Fibroblast of lung (primary cell): ENCODE measurements at places on chromosomes 3 and 15.

DNA sequence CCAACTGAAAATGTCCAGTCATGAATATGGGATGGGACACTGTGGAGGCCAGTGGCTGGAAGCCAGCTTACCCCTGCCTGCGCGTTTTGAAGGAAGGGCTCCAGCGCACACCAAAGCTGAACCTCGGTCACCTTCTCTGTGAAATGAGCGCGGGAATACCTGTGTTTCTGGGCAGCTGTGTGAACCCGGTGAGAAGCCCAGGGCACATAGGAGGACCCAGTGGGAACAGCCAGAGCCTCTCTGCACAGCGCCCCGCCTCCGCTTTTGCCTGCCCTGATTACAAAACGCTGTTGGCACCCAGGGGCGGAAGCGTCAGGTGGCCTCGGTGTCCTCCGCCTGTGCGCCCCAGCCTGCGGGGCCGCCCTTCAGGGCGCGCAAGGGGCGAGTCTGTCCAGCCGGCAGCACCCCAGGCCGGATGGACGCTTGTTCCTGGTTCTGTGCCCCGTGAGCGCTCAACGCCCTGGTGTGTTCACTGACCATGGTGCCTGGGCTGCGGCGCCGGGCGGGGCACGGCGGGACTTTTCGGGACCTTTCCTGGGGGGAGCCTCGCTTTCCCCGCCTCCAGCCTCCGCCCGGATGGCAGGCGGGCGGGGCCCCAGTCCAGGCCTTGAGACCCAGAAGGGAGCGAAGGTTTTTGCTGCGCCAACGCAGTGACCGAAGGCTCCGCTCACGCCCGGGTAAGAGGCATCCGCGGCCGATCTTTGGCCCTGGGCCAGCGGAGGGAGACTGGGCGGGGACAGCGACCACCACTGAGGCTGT lies at the start of gene SQOR:
SQOR (plus strand) TSS at position 598 of the 759 bp plus-strand sequence. CDS start 23,895 bp downstream, outside the sequence.
- peak; percentile 51 for DNase-seq

- DNase-seq = peak; percentile 53
These were observed 519.7 kb downstream of the FOXP1 start for GRCh38 chr3:71063773-71064290.

DNA sequence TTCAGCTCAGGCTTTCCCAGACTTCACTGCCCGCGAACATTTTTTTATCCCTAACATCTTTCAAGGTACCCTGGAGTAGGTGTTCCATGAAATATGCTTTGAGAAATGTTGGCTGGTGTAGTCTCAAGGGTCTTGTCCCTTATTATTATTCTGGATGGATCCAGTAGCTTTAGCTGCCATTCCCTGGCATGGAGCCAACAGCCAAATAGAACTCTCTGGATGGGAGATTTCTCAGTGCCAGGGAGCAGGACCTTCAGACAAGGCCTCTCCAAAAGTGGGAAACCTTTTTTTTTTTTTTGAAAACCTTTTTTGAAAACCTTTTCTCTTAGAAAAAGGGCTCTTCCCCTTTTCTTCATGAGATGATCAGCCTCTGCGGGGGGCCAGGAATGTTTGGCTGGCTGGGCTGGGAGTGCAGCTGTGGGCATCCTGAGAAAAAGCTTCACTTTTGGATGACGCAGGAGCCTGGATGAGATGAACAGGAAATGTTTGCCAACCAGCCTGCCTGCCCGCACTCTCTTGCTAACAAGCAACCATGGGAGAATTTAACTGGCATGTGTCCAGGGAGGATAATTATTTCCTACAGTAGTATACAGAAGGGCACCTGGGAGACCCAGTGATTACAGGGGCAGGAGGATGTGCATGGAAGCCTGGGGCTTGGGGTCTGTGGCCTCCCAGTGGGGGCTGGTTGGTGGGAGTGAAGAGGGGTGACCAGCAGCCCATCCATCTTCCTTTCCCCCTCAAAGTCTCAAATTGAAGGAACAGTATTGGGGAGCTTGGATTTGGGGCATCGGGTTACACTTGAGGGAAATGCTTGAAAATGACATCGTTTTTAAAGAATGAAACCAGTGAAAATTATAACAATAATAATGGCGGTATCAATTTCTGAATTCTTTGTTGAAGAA lies 109.1 kb upstream of the LRIG1 start:
- DNase-seq = peak; percentile 77

DNA sequence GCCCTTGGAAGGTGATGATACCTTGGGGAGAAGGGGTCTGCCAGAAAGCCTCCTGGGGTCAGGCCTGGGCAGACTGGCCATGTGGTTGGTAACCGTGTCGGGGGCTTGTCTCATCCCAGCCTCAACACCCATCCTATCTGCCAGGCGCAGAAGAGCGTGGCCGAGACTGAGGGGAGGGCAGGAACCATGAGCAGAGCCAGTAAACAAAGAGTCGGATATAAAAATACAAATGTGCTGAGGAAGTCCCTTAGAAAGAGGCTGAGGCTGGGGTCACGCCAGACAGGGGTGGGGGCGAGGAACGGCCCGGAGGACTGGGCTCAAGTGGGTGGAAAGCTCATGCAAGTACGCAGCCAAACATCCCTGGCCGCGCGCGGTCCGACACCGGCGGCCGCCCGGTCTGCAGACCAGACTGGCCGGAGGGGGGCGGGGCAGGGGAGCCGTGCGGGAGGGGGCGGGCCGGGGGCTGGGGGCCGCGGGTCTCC lies 1.9 kb downstream of the CAMK2N2 start:
- DNase-seq = no peak

DNA sequence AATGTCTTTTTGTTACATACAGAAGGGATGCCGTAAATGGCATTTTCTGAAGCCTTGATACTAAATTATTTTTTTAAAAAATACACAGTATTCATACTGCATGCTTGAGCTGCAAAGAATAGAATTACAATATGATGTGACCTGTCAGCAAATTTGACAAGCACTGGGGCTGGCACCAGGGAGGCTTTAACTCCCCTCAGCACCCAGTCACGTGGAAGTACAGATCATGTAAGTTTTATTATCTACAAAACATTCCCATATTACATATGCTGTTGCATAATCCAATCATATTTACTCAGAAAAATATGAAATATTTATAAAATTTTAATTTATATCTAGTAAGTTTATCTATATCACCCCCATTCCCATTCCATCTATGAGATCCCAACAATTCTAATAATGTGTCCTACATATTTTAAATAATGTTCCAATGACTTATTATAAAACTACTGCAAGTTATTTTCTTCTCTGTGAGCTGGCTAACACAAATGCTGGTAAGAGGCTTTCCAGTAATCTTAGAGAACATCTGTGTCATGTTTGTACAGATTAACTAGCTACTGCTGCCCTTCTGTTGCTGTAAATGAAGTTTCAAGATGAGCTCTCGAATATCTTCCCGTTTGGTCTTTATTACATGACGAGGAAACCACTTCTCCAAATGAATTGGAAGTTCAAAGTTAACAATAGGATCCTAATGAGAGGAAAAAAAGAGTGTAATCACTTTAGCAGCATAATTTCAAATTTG lies 5.2 kb upstream of the IMPG2 start:
- no peak for DNase-seq

DNA sequence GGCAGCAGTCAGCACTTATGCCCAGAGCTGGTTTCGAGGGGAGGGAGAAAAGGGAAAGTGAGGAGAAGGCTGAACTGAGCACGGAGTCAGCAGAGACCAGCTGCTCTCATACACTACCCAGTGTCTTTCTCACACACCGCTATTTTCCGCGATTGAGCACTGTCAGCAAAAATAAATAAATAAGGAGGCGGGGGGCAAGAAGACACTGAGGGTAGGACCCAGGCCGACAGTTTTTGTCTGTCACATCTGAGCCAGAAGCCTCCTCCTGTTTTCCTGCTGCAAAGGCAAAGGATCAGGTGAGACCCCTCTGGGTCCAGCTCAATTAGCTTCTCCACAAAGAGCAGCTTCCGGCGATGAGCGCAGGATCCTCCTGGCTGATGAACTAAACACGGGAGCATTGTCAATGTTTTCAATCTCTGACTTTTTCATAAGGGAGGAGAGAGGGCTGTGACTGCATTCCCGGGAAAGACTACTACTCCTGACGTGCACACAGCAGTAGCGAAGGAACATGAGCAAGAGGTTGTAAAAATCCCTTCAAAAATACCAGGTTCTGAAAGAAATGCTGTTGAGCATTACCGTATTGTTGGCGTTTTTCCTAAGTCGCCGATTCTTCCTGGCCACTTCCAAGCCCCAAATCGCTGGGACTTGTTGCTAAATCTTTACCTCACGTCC lies 1.3 kb downstream of the FRMD5 start:
- peak; percentile 28 for DNase-seq

DNA sequence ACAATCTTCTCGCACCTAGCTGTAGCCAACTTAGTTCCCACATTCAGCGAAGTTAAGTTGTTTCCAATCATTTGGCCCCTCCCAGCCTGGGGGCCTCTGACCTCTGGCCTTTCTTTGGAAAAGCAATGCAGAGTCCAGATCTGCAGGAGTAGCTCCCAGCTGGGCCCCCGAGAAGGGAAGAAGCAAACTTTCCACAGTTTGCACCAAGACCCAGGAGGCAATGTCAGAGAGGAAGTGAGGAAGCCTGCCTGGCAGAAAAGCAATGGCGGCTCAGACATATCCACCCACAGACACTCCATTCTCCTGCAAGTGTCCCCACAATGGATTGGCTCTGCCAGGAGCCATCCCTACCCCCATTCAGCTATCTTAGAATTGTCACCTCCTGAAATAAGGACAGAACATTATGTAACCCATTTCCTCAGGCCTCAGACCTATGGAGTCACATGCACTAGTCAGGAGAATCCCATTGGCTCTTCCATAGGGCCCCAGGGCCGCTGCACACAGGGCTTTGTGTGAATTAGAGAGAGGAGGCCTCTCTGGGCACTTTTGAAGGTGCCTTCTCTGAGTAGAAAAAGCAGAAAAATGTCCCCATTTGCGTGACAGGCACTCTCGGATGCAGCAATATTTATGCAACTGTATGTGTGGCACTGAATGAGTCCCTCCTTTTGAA lies 3.0 kb upstream of the BUB1B start:
- no peak for DNase-seq
